ENCODE measurements at places on chromosomes 4 and X.

- no peak for DNase-seq
Measured at GRCh38 chr4:181959121-181959520, 284.1 kb upstream of the TENM3 start.

DNA sequence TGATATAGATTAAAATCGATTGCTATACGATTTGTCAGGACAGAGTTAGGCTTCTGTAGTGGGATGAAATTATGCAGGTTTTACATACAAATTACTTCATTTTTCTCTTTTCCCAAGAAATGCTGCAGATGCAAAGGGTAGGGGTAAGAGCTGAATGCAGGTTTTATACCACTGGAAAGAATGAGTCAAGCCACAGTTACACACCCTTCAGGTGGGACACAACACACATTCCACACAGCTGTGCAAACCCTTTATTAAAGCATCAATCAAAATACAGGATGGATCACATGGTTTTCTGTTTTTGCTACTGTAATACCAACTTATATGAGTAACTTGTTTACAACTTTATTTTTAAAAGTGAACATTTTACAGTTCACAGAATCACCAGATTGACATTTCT lies 39.8 kb downstream of the MFAP3L start:
- no peak for DNase-seq

DNA sequence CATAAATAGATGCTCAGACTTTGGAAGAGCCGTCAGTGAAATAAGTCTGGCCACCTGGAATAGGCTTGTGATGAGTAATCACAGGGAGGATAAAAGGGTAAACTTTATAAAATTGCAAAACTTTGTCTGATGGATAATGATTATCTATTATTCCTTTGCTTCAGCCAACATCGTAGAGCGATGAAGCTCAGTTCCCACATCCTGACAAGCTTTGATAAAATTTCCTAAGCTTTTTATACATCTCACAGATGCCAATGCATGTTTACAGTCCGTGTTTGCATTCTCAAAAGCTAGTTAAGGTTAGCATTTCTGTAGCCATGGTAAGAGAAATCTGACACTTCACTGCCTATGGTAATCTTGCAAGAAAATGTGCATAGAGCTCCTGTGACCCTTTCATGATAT lies 15.4 kb upstream of the UGDH start:
- DNase-seq: no peak

- no peak for DNase-seq
Measured at GRCh38 chr4:108166441-108167315, 2.1 kb downstream of the LEF1 start.

GRCh38 chr4:36308150-36308549 lies 26.7 kb downstream of the DTHD1 start:
- DNase-seq: no peak

DNA sequence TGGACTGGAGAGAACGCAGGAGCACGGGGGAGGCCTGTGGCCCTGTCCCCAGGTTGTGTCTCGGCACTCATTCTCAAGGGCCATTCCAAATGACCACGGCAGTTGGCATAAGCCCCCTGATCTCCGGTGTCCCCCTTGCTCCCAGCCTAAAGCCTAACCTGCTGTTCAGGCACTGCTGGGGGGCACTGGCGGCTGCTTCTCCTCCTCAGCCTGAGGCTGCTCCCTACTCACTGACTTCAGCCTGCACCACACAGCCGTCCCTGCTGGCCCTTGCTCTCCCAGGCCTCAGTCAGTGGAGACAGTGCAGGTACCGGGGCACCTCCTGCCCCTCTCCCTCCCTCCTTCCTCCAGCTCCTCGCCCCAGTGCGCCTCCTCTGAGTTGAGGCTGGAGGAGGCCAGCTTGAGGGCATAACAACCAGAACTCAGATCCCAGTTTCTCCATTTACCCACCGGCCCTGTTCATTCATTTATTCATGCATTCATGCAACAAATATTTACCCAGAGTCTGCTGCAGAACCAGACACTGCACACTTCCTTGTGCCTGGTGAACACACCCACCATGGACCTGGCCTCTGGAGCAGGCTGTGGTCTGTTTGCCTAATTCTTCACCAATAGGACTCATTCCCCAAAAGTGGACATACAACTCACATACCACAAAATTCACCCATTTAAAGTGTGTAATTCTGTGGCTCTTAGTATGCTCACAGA lies 65.0 kb downstream of the CPZ start:
- DNase-seq: no peak

- DNase-seq: no peak
Measured at GRCh38 chrX:54808109-54808604, 612 bp downstream of the MAGED2 start.

GRCh38 chrX:12548746-12549145 lies 242.5 kb upstream of the PRPS2 start:
- DNase-seq: no peak

DNA sequence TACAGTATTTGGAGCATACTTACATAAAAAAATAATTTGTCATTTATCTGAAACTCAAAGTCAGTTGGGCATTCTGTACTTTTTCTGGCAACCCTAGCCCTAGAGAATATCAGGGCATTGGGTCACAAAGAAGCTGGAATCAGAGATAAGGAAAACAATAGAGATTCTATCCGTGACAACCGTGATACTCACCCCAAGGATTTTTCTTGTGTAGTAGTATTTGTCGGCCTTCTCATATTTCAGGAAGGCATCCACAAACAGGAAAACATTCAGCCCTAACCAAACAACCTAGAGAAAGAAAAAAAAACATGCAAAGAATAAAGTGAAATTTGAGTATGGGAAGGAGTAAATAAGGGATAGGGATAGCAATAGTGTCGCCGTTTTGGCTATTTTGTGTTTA lies 3.6 kb downstream of the NOX1 start:
- DNase-seq: no peak

DNA sequence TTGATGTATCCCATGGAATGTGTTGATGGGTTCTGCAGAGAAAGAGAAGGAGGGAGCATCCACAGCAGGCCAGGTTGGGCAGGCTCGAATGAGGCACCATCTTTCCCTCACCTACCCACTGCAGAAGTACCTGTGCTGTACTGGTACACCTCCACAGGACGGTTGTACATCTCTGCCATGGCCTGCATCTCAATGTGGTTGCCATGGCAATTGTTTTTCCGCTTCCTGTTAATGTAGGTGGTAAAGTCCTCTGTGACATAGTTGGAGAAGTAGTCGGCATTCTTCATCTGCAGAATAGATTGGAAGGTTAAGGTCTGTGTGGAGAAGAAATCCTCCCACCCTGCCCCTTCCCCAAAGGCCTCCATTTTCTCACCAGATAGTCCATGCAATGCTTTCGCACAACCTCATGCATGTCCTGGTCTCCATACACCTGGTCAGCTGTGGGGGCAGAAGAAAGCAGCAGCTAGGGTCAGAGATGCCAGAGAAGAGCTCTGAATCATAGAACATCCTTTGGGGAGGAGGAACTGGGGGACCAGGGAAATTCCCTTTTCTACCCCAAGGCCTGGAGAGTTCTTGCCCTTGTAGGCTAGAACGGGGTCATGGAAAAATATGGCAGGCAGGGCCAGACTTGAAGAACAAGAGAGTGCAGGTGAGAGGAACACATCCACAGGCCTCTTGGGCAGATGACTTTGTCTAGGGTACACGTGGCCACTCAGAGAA lies 15.9 kb upstream of the PIM2 start:
- peak; percentile 48 for DNase-seq

GRCh38 chr4:103075894-103076746 lies 441 bp downstream of the SLC9B2 start:
- DNase-seq: peak; percentile 29

DNA sequence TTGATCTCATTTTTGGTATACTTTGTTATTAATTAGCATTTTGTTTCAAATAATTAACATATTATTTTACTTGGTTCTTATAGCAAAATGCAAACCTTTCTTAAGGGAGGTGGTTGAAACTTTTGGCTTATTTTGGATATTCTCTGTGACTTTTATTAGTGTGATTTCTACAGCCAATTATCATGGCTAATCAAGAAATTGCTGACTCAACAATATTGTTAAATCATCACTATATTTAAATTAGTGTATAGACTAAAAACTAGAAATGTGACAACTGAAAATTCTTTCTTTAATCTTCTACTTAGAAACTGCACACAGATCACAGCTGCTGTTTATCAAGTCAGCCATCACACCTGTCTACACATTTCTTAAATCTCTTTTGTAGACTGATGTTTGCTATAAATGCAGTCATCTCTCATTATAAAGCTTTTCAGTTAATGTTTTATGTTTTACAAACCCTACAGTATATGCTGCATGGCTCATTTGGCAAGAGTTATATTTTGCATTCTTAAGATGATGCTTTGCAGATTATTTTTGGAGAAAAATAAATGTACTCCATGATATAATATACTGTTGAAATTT lies 389.8 kb upstream of the PCDH10 start:
- no peak for DNase-seq

- no peak for DNase-seq
Measured at GRCh38 chr4:5719350-5720055, 8.5 kb downstream of the EVC start.

DNA sequence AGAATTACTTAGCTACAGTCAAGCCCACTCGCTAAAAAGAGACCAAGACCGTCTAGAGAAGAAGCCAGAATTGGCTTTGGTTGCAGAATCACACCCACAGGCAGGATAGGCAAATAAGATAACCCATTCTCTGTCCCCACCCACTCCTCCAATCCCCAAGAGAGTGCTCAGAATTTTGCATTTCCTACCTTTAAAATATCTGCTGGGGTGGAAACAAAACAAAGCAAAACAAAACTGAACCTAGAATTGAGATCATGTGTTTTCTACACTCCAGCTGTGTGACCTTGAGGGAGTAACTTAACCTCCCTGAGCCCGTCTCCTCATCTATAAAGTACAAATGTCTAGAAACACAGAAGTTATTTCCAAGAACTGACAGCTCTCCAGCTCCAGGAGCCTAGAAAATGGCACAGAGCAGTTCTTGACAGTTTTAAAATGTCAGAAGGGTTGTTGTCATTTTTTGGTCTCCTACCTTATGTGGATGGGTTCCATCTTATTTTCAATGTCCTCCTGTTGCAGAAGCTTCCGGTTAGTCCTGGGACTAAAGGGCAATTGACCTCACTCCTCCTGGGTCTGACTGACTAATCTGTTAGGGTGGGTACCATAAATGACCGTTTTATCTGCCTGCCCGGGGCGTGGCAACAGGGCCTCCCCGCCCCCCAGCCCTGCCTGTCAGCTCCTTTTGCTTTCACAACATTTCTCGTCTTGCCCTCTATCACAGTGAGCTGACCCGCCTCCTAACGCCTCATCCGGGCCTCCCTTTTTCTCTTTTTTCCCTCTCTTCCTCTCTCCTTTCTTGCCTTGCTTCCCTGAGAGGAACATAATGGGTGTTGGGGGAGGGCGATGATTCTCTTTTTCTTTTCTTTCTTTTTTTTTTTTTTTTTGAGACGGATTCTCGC lies 114.0 kb downstream of the RBM47 start:
- no peak for DNase-seq

DNA sequence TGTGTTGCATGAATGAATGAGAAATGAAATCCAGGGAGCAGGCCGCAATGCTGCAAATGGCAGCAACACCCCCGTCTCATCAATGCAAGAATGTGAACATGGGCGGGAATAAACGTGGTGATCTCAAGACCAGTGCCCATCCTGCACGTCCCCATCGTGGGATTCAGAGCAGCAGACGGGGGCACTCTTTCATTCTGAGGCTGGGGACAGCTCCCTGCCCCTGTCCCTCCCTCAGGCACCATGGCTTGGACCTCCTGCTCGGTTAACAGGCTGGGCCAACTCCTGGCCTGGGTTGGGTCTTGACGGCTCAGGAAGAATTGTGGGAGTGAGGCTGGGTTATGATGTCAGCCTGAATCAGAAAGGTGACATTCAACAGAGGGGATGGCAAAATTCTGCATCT lies 78.9 kb downstream of the NSUN7 start:
- DNase-seq: no peak

DNA sequence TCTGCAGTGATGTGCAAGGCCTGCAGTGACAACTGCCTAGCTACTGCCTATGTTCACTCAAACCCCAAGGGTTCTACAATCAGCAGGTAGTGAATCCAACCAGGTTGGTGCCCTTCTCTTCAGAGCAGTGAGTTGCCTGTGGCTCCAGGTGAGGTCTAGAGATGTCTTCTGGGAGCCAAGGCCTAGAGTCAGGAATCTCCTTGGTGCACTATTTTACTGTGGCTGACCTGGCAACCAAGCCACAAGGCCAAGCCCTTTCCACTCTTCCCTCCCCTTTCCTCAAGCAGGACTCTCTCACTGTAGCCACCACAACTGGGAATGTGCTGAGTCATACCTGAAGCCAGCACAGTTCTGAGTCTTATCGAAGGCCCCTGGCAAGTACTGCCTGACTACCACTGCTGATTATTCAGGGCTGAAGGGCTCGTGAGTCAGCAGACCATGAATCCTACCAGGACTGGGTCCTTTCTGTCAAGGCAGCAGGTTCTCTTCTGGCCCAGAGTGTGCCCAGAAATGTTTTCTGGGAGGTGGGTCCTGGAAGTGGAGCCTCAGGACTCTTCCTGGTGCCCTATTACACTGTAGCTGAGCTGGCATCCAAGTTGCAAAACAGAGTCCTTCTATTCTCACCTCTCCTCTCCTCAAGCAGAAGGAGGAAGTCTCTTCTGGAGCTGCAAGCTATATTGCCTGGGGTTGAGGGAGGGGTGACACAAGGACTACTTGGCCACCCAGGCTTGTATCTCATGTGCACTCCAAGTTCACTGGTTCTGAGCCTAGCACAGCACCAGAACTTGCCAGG lies 111.6 kb downstream of the BTC start:
- no peak for DNase-seq

DNA sequence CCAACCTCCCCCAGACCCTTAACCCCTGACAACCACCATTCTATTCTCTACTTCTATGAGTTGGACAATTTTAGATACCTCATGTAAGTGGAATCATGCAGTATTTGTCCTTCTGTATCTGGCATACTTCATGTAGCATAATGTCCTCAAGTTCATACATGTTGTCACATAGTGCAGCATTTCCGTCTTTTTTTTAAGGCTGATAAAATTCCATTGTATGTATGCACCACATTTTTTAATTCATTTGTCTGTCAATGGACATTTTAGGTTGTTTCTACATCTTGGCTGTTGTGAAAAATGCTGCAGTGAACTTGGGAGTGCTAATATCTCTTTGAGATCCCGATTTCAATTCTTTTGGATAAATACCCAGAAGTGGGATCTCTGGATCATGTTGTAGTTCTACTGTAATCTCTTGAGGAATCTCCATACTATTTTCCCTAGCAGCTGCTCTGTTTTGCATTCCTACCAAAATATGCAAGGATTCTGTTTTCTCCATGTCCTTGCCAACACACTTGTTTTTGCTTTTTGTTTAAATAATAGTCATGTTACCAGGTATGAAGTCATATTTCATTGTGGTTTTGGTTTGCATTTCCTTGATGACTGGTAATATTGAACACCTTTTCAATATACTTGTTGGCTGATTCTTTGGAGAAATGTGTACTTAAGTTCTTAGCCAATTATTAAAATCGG lies 48.8 kb upstream of the ADAD1 start:
- no peak for DNase-seq

DNA sequence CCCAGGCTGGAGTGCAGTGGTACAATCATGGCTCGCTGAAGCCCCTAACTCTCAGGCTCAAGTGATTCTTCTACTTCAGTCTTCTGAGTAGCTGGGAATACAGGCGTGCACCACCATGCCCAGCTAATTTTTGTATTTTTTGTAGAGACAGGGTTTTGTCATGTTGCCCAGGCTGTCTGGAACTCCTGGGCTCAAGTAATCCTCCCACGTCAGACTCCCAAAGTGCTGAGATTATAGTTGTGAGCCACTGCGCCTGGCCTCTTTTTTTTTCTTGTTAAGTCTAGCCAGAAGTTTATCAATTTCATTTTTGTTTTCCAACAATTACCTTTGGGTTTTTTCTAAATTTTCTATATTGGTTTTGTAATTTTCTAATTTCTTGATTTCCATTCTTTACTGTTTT lies 100.6 kb downstream of the GC start:
- no peak for DNase-seq

GRCh38 chrX:2176733-2177132 lies 324.0 kb downstream of the DHRSX start:
- DNase-seq: no peak

Measured in CD14-positive monocyte (primary cell).